Activated CD4-positive, alpha-beta T cell treated with anti-CD3 and anti-CD28 coated beads, Interleukin-2, amount 50 U/mL, for 1 hour (primary cell): ENCODE measurements at places on chromosomes 1 and 21.

DNA sequence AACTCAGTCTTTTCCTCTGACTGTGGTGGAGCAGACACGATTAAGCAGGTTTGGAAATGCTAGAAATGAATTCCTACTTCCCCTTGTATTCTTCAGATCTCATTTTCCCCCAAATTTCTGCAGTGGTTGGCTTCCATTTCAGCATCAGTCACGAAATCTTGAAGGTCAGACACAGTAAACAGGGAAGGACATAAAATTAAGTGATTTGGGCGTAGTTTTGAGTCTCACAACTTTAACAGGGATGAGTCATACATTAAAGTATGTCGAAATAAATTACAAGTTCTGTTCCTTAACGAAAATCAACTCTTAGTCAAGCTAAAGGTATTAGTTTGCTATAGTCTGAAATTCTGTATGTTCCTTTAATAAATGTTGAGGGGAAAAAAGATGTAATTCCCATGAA lies 61.1 kb downstream of the HNRNPR start:
- DNase-seq = no peak

GRCh38 chr21:16376673-16377072 lies 646.9 kb downstream of the USP25 start:
- no peak for DNase-seq

DNA sequence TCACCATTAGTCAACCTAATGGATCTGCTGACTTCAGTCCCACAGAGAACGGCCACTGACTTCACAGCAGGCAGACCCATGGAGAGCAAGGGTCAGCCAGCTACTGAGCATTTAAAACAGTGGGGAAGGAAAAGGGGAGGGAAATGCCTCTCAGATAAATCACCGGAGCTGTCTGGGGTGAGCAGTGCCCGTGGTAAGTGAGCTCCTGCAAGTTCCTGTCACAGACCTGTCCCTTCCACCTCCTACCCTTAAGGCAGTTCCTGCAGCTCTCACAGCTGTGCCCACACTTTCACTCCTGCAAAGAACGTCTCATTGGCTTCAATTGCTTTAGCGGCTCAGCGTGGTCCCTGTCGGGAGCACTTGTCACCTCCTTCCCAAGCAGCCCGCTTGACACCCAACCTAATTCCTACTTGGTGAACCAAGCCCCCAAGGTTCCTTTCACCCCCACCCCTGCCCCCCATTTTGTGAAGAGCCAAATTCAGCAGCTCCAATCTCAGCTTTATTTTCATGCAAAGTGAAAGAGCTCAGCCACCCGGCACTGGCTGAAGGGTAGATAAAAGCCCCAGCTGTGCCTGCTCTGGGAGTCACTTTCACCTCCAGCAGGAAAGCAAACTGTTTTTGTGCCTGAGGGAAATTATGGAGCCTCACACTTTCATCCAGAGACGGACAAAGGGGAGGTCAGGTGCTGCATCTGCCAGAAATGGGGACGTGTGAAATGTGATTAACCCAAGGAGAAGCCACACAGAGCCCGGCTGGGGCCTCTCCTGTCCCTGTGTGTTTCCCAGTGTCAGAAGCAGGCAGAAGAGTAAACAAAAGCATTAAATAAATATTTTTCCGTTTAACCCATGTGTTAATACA lies 306.2 kb downstream of the TTLL7 start:
- peak; percentile 3 for DNase-seq

DNA sequence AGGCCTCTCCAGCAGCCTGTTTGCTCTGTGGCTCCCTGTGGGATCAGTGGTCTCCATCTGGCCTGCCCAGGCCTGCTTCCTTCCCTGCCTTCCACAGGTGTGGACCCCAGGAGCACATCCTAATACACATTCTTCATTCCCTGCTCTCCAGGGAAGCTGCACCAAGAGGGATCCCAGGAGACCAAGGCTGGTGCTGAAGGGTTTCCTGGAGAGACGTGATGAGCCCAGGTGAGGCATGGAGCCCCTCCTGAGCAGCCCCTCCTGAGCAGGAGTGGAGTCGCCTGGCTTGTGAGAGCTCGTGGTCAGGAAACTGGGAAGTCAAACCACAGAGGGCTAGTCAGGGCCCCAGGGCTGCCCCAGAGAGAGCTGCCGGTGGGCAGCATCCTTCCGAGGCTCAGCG lies 561.4 kb downstream of the MATN1 start:
- no peak for DNase-seq

GRCh38 chr1:8525558-8526275 lies 207.8 kb downstream of the SLC45A1 start:
- DNase-seq = peak; percentile 63

DNA sequence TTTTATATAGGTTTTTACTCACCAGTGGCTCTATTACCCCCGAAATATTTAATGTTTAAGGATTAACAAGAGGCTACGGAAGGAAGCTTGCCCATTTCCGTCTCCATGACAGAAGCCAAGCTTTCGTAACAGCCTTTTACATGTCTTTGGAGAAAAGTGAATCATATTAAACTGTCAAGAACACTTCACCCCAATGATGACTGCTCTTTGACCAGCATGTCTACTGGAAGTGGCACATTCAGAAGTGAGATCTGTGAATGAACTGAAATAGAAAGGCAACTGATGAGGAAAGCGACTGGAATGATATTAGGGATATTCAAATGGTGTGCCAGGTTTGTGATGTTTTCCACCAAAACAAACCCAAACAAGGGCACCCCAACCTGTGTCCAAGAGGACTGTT lies 8.5 kb upstream of the PRDM15 start:
- no peak for DNase-seq

DNA sequence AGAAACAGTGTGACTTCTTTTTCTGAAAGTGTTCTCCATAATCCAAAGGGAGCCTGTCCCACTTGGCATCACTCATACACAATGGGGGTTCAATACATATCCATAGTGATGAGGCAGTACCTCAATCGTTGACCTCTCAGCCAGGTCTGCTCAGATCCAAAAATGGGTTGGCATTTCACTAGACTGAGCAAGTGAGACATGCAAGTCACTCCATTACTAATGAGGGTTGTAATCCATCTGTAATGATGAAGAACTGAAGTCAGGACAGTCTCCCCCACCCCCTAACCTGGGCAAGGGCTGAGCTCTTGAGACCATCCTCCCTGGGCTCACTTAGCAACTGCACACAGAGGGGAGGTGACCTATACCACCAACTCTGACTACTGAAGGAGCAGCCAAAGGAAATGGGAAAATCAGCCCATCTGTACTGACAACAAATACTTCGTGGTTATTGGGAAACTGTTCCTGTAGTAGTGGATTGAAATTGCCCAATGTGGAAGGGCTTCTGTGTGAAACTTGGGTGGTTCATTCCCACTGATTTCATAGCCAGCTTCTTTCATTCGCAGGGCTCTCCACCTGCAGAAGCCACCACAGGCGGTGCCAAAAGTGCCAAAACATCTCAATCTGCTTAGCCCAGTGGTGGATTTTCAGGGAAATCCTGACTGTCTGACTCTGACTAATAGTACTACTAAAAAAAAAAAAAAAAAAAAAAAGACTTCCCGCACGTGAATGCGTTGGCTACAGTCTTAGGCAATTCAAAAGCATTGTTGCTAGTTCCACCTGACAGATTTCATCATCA lies 5.0 kb downstream of the NGF start:
- DNase-seq = no peak

- no peak for DNase-seq
These were observed 63.6 kb downstream of the KCNT2 start for GRCh38 chr1:196544617-196545016.

DNA sequence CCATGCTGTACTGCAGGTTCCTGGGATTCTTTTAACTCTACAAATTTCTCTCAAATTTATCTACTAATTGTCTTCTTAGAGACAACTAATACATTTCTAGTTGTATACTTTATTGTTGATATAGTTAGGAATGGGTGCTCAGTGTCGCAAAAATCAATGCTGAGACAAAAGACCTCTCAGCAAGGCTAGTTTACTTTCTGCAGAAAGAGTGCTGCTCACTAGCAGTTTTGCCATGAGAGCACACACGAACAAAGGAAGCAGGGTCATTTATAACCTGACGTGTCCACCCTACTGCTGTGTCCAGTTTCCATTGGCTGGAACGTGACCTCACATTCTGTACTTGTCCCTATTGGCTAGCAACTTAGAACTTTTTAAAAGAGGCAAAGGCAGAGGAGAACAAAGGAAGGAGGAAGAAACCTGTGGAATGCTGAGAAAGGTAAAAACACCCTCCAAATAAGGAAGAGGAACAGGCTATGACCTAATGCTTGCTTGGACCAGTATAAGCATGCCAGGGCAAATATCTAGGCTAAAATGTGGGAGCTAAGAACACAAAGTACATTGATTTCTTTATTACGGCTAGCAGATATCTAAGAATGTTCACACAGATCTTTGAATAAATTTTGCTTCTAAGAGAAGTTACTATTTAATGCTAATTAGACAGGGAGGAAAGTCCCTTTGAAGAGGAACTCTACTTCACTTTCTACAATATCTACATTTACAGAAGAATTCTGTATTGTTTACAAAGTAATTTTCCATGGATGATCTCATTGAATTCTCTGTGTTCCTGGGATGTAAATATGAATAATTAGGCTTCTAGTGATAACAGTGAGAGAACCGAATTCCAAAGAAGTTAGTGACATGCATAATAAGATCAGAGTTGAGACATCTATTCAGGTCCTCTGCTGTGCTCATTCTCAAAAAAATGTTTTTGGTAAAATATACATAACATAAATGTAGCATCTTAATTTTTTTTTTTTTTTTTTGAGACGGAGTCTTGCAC lies 86.0 kb upstream of the MAP10 start:
- no peak for DNase-seq

GRCh38 chr1:114286179-114286578 lies 132.5 kb upstream of the SYT6 start:
- no peak for DNase-seq

DNA sequence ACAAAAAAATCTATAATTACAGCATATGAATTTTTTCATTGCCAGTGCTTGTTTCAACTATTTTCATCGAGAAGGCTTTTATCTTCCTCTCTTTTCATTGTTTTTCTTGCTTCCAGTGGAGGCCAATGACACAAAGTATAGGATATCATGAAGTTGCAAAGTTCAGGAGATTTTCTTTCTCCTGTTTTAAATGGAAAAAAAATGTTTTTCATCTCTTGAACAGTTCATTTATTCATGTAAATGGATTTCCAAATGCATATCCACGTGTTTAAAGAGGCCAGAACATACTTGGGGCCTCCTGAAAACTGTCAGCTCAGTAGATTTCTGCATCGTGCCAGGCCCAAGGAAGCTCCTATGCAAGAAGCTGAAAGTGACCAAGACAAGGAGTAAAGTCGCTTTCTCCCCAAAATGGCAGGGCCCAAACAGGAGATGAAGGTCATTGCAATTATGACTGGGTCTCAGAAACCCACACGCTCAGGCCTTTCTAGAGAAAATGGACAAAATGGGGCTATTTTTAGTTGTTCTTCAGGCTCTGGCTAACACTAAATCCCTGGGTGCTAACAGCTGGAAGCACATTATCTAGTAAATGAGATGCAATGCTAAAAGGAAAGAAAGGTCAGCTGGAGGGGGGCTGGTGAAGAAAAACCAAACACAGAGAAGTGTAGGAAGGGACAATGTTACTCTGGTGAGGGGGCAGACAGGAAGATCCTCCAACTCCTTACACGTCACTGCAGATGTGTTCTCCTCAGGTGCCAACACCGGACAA lies 136.9 kb upstream of the C8B start:
- DNase-seq = no peak

GRCh38 chr21:35136106-35136505 lies 87.0 kb upstream of the RUNX1 start:
- no peak for DNase-seq

GRCh38 chr1:52917581-52917980 lies 4.0 kb downstream of the ECHDC2 start:
- no peak for DNase-seq

DNA sequence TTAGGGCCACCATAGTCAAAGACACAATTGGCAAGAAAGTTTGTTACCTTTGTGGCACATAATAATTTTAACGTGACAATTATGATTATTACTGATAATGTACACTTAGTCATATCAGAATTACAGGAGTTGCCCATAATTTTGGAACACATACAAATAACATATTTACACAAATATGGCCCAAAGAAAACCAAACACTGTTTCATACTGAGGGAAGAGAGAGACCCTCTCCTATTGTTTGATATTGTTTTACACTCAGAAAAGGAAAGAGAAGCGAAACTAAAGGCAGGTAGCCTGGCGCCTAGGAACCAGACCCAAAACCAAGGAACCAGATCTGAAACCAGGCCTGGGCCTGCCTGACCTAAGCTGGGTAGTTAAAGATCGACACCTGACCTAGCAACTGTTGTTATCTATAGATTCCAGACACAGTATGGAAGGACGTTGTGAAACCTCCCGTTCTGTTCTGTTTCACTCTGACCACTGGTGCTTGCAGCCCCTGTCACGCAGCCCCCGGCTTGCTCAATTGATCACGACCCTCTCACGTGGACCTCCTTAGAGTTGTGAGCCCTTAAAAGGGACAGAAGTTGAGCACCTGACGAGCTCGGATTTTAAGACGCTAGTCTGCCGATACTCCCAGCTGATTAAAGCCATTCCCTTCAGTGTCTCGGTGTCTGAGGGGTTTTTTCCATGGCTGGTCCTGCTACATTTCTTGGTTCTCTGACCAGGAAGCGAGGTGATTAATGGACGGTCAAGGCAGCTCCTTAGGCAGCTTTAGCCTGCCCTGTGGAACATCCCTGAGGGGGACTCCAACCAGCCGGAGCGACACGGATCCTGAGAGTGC lies 27.9 kb downstream of the C1orf115 start:
- no peak for DNase-seq

DNA sequence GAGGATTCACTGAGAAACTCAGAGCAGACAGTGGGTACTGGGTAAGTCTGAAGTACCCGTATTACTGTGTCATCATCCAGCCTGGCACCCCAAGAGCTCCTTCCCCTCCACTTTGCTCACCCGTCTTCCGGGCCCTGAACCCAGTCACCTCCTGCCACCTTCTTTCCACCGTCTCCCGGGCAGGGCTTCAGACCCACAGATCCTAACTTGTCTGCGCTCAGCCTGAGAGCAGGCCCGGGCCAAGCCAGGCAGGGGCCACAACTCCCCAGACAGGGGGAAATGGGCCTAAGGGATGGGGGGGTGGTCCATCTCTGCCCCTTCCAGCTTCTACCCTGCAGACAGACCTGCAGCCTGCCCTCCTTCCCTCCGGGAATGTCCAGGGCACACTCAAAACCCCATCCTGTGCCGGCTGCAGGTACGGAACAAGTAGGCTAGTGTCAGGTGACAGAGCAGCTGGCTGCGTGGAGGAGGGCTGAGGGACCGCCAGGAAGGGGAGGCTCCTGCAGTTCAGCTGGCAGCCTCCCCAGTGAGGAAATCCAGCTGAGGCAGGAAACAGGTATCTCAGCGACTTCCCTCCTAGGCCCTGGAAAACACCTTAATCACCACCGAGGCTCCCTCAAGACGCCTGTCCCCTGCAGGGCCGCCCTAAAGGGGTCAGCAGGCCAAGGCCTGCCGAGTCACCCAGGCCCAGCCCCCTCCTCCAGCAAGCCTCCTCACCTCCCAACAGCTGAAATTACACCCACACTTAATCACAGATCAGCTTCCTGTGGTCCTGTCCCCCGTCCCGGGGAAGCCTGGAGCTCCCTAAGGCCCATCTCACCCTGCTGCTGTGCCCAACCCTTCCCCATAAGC lies 3.5 kb downstream of the HSPG2 start:
- DNase-seq = no peak

DNA sequence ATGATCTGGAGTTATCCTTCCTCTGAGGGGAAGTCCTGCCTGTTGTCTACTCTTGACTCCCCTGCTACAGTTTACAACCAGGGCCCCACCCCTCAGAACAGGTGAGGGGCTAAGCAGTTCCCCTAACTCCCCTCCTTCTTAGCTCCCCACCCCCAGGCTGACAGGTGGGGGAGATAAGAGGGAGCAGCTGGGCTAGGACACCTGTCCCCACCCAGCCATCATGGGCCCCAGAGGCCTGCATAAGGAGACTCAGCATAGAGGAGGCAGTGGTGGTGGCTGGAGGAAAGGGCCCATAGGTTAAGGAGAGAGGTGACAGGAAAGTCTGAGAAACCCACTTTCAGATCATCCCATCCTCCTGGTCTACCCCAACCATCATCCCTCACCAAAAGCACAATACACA lies 6.8 kb downstream of the MEF2D start:
- no peak for DNase-seq
